ENCODE measurements at places on chromosomes 13 and 19.

DNA sequence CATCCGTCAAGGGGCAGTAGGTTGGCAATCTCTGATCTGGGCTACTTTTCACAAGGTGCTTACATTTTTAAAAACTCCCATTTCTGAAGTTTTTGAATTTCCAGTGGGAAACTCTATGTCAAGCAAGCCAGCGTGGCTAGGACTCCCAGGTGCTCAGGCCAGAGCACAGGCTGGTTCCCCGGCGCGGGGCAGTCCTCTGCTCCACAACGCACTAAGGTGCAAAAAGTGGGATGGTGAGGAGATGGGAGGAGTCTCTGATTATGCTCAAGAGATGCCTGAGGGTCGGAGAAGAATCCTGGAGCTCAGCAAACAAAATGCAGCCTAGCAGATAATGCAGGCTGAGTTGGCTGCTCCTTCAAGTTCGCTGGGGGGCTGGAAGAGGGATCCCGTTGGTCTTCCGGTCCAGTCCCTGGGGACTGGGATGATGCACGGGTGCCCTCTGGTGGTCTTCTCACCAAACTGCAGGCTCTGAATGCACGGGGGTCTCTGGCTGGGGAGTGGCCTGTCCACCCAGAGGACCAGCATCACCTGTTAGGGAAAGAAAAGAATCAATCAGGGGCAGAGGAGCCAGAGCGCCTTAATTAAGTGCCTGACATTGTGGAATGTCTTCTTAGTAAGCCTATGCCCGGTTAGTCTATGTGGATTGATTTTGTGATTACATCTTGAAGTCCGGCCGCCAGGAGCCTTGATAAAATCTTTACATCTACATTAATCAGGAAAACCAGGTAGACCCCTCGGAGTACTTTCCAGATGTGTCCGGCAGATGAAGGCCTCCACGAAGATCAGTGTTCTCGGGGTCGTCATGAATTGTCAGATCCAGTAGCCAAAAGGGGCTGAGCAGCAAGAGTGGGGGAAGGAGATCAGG is 244.4 kb upstream of the MAB21L1 start:
- DNase-seq, result no peak

DNA sequence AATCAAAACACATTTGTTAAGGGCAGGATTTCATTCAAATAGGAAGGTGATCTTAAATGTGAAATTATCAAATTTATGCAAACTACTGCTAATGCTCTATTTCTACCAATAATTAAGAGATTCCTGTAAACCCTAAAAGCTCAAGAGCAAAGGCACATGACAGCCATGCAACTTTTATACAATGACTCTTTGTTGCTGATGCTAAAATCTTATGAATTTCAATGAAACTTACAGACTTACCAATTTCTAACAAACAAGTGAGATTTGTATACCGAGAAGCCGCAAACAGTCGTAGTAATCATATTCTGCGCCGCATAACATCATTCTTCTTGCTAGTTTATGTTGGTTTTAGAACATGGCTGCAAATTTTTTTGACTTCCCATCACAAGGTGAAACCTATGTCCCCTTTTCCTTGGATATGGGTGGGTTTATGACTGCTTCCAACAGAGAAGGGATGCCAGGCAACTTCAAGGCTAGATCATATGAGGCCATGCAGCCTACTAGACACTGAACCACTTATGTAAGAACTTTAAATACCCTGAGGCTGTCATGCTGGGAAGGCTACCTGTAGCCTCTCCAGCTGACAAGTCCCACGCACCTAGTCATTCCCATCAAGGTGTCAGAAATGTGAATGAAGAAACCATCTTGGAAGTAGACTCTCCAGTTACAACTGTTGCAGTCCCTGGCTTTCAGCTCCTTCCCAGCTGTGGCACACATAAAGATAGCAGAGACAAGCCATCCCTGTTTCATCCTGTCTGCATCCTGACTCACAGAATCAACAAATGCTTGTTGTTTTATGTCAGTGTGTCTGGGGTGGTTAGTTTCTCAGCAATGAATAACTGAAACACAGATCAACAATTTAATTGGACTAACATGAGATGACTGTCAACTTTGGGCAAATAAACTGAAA is 42.0 kb downstream of the LNX2 start:
- DNase-seq, result no peak

GRCh38 chr13:45899406-45899805 is 47.9 kb upstream of the SIAH3 start:
- no peak for DNase-seq

DNA sequence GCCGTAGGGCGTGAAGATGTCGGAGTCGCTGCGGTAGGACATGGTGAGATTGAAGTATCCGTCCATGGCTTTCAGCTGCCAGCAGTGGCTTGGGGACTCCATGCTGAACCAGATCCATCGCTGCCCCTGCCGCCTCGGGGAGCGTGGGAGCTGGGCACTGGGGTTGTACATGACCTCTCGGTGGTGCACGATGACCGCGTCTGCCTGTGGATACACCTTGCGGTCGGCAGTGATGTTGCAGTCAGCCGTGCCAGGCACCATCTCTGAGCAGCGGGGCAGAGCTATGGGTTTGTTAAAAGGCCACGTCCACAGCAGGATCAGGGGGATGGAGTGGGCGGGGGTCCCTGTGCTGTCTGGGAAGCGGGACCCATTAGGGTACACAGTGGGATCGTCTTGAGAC is 7.4 kb downstream of the FUT6 start:
- DNase-seq, result no peak

DNA sequence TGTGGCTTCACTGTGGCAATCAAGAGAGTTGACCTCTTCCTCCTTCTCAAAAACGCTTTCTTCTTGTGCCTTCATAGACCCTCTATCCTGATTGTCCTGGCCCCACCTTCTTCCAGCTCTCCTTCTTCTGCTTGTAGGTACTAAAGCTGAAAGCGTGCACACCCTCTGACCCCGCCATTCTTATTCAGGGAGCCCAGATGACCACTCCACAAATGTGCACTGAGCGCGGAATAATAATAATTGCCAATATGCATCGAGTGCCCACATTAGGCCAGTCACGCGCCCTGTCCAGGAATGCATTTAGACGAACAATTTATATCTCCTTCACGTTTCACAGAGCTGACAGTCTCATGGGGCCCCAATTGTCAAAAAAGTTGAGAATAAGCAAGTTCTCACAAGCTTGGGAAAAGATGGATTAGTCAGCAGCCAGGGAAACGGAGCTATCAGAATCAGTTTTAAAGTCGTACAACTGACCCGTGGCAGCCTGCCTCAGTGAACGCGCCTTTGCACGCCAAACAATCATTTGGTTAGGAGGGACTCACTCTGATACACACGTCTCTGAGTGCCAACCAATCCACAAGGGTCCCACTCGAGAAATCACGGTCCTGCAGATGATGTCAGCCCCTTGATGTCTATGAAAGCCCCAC is 36.7 kb upstream of the PEG3 start:
- no peak for DNase-seq

GRCh38 chr13:43983373-43983772 is 103.7 kb downstream of the LACC1 start:
- DNase-seq, result no peak
